Peyer's patch (tissue), 4 donors: ENCODE measurements at places on chromosomes 5 and 9. TPM values are rescaled to one million over a fixed set of nuclear protein-coding genes. Genes with fewer than 3 reads are reported as not detected.

Gene UGCG
- total RNA-seq: 68.5 TPM

Gene DDX4
- total RNA-seq: not detected

Gene PFN3
- total RNA-seq: not detected

DNA sequence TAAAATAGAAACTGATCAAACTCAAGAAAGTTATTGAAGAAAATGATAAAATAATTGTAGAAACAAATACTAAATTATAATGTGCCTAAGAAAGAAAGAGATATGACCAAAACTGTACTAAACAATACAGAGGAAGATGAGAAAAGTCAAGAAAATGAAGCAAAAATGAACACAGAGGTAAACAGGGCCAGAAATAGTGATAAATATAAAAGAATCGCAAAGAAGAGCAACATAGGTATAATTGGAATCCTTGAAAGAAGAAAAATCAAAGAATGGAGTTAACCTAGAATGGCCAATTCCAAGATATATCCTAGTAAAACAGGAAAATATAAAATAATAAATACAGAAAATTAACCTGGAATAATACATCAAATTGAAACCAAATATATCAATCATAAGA lies 69.6 kb downstream of the CSF2 start:
- H3K27me3 ChIP-seq: no peaks in the 10 kb centered on the region
- DNase-seq: no peak
- H3K4me1 ChIP-seq: no peaks in the 10 kb centered on the region
- H3K27ac ChIP-seq: no peak overlapping the region
- H3K4me3 ChIP-seq: no peak overlapping the region
- no peaks in the 10 kb centered on the region for H3K36me3 ChIP-seq
